ENCODE measurements at places on chromosomes 16 and 17. TPM values are rescaled to one million over a fixed set of nuclear protein-coding genes. Genes with fewer than 3 reads are reported as not detected.

AANAT gene
- total RNA-seq = 18.0 TPM

ZNF688 gene
- 9.2 TPM for total RNA-seq

C17orf50 gene
- not detected for total RNA-seq

PIRT gene
- 1.3 TPM for total RNA-seq

ABAT gene
- total RNA-seq = 42.9 TPM

MT1E gene
- total RNA-seq = 3.1 TPM

NAA38 gene
- total RNA-seq = 24.0 TPM

REXO5 gene
- total RNA-seq = 9.1 TPM

SOX15 gene
- total RNA-seq = 3.2 TPM

CCDC144A gene
- 8.4 TPM for total RNA-seq

C16orf46 gene
- total RNA-seq = 2.3 TPM

KCNJ18 gene
- total RNA-seq = not detected

NPIPA7 gene
- 3.7 TPM for total RNA-seq

SULT1A1 gene
- 22.3 TPM for total RNA-seq

FBXW10 gene
- 0.38 TPM for total RNA-seq

KRT33A gene
- not detected for total RNA-seq

ASPA gene
- 5.4 TPM for total RNA-seq

SPNS3 gene
- 0.49 TPM for total RNA-seq

TLE7 gene
- total RNA-seq = not detected

LRRC37A gene
- 5.1 TPM for total RNA-seq

CD300H gene
- not detected for total RNA-seq

SULT1A2 gene
- not detected for total RNA-seq

EARS2 gene
- 32.5 TPM for total RNA-seq

SLC52A1 gene
- total RNA-seq = not detected

FMNL1 gene
- 8.5 TPM for total RNA-seq

HIGD1B gene
- total RNA-seq = not detected

MAP1LC3B gene
- total RNA-seq = 74.1 TPM

CDR2 gene
- 26.4 TPM for total RNA-seq

KIF19 gene
- 18.6 TPM for total RNA-seq

ETV4 gene
- total RNA-seq = 1.1 TPM

TAC4 gene
- total RNA-seq = not detected

CCT6B gene
- 4.5 TPM for total RNA-seq

SEPTIN12 gene
- not detected for total RNA-seq

Data from camera-type eye (tissue), 1 donor.